ENCODE measurements at places on chromosomes 1 and 21.

DNA sequence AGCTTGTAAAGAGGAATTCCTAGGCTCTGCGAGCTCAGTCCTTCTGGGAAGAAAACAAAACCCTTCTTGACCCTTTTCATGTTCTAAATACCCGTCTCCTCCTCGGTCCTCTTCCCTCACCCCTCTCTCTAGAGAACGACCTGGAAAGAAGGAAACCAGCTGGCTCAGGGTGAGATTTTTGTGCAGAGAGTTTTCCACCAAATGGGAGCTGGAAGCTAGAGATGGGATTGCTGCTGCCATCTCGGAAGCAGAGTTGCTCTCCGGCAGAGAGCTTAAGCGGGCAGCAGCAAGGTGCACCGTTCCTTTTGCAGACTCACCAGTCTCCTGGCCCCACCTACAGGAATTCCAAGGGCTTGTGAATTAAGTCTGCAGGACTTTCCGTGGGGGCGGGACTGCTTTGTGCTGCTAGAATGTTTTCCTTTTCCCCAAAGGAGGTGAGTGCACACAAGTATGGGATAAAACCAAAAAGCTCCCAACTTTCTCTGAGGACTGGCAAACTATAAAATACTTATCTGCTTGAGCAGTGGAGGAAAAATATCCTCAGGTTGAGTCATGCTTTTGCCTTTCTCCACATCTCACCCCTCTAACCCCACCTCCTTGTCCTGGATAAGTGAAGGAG is 29.1 kb upstream of the KIAA0040 start:
- DNase-seq, result no peak

- DNase-seq, result no peak
Measured at GRCh38 chr1:18936471-18936813, 20.0 kb downstream of the IFFO2 start.

GRCh38 chr1:229619614-229620013 is 6.3 kb downstream of the TAF5L start:
- DNase-seq, result no peak

GRCh38 chr1:161950377-161950776 is 73.3 kb downstream of the OLFML2B start:
- DNase-seq, result no peak

DNA sequence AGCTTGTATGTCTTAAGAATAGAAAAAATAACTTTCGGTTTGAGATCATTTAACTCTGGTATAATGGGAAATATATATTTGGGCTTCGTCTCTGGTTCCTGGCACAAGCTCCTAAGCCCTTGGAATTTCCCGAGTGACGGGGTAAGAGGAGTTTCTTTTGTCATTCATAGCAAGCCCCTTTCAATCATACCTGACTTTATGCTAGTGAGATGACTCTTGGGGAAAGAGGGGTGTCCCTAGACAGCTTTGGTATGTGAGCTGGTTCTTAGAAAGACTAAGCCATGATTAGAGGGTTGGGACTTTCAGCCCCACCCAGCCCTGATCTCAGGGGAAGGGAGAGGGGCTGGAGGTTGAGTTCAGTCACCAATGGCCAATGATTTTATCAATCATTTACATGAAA is 13.9 kb upstream of the MTARC1 start:
- DNase-seq, result no peak

DNA sequence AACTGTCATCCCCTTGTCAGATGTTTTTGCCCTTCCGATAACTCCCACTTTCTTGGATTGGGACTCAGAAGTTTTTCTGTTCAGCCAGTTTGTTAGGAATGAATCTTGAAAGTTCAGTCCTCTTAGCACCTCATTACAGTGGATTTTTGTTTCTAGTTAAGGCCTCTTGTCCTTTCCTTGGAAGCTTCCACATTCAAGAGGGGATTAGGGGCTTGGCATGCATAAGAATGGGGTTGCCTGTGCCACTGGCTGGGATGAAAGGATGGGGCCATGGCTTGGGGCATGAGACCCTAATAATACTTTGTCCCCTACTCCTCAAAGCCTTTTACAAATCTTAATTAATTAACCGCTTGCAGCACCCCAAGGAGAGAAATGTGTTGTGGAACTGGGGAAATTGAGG is 2.4 kb upstream of the DHDDS start:
- DNase-seq, result no peak

- DNase-seq, result no peak
Measured at GRCh38 chr1:39322431-39322830, 117.9 kb downstream of the MACF1 start.

Data from HepG2 (cell line).